ENCODE measurements at places on chromosomes 2 and 18.

GRCh38 chr2:185787227-185788145, 48.9 kb downstream of the FSIP2 start:
- DNase-seq: no peak

DNA sequence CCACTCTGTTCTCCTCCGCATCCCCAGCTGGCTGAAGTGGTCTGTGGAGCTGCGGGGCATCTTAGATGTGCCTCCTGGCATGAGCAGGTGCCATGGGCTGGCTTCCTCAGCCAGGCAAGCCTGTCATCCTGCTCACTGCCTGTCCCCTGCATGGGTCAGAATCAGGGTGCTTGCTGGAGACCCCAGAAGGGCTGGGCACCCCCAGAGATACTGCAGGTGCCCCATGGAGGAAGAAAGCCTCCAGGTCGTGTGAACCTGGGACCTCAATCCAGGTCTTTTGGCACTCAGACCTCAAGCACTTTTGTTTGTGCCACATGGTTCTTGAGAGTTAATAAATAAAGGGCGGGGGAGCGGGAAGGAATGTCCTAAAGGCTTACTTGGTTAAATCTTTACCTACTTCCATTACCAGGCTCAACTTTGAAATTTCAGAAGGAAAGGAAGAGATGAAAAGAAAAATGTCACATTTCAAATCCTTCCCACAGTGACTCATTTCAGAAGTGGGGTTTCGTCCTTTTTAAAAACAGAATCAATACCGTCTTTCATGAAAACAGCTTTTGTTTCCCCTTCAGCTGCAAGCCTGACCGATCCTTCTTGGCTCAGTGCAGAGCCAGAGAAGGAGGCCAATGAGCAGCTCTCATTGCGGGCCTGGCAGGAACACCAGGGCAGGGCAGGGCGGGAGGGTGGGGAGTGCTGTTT, 69.9 kb downstream of the RHOB start:
- no peak for DNase-seq

GRCh38 chr2:165563468-165564225, 94.1 kb downstream of the CSRNP3 start:
- no peak for DNase-seq

GRCh38 chr18:8513249-8513648, 96.0 kb upstream of the RAB12 start:
- no peak for DNase-seq

- no peak for DNase-seq
Observed at GRCh38 chr2:206526416-206526815, 83.1 kb downstream of the ADAM23 start.

Measured in HAP-1 (cell line).